ENCODE measurements at places on chromosomes 6 and 20. TPM values are rescaled to one million over a fixed set of nuclear protein-coding genes. Genes with fewer than 3 reads are reported as not detected.

CAP2 gene
- 4.4 TPM for total RNA-seq

DNA sequence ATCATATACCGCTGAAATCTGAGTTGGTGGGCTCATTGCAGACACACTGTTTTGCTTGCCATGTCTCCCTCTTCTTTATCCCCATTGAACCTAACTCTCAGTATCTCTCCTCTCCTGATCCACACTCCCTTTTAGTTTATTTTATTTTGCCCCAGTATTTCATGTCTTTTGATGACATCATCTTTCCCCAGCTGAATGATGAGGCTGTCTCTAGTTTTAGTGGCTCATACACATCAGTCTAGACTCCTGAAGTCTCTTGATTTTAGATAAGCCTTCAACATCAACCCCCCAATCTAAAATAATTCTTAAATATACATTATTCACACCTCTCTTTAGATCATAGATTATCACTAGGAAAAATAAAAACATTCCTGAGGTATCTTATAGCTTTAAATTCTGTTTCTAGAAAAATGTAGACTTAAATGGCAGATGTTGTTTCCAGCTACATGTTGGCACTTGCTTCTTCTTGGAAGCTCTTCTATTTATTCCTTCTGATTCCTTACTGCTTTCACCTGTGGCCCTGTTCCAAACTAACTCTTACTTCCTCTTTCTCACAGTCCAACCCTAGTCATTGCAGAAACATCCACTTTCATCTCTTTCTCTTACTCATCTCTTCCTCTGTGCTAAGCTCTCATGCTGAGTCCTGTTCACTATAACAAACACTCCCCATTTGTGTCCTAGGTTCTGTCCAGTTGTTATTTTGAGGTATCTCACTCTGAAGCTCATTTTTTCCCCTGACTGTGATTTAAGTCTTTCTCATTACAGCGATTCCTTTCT, 191.9 kb upstream of the SLC35B3 start:
- H3K27ac ChIP-seq = no peak overlapping the region
- H3K27me3 ChIP-seq = no peaks in the 10 kb centered on the region
- H3K4me3 ChIP-seq = no peak overlapping the region
- peaks cover 6% of the 10 kb centered on the region for H3K4me1 ChIP-seq
- no peak for DNase-seq

HSPA1L gene
- 0.82 TPM for total RNA-seq

GRCh38 chr20:35979544-35979943, 11.2 kb downstream of the CNBD2 start:
- no peak overlapping the region for H3K4me3 ChIP-seq
- peaks cover 8% of the 10 kb centered on the region for H3K27me3 ChIP-seq
- DNase-seq = no peak
- H3K36me3 ChIP-seq = no peaks in the 10 kb centered on the region
- no peak overlapping the region for H3K27ac ChIP-seq

BTN3A1 gene
- total RNA-seq = 7.1 TPM

CLPSL1 gene
- total RNA-seq = not detected

- peaks cover 10% of the 10 kb centered on the region for H3K4me1 ChIP-seq
- H3K27ac ChIP-seq = no peak overlapping the region
- no peak for DNase-seq
- peaks cover 8% of the 10 kb centered on the region for H3K36me3 ChIP-seq
Observed at GRCh38 chr20:45878076-45878761, 2.8 kb upstream of the ZSWIM1 start.

EEF1A2 gene
- total RNA-seq = 0.31 TPM

- DNase-seq = no peak
- no peak overlapping the region for H3K4me3 ChIP-seq
- H3K36me3 ChIP-seq = no peaks in the 10 kb centered on the region
- H3K4me1 ChIP-seq = peaks cover 5% of the 10 kb centered on the region
Observed at GRCh38 chr20:50772420-50773185, 22.3 kb upstream of the BCAS4 start.

- H3K4me3 ChIP-seq = no peak overlapping the region
- DNase-seq = no peak
- peaks cover 1% of the 10 kb centered on the region for H3K27me3 ChIP-seq
- H3K4me1 ChIP-seq = no peaks in the 10 kb centered on the region
Observed at GRCh38 chr6:165701005-165701404, 38.0 kb upstream of the PDE10A start.
